Motor neuron (in vitro differentiated cells): ENCODE measurements at places on chromosomes 13 and 19.

DNA sequence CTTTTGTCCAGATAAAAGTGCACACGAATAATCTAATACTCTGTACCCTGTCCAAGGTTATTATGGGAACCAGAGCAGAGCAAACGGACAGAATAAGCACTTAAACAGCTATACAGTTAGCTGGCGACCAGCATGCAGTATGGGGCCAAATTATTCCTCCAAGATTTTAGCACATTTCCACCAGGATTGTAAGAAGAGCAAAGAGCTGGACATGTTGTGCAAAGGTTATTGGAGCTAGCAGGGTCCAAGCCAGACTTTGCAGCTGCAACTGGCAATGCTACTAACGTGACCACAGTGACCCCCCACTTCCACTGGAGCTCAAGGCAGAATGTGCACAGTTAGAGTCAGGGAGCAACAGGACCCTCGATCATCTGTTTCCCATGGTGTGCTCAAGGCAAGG is 89.9 kb downstream of the COL4A1 start:
- ATAC-seq, result no peak

DNA sequence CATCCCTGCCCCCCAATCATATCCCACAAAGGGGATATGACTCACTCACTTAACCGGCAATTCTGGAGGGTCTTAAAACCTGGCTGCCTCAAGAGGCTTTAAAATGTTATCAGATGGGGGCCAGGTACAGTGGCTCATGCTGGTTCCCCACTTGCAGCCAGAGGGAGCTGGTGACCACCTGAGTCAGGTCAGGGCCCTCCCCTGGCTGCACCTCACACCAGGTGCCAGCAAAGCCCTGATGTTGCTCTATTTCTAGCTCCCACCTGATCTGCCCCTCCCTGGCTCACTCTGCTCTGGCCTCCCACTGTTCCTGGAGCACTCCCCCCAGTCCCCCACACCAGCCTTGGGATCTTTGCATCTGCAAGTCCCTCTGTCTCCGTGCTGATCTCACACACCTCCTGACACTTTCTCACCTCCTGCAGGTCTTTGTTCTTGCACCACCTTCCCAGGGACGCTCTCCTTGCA is 14.2 kb downstream of the HPN start:
- ATAC-seq, result peak; percentile 33

- no peak for ATAC-seq
Observed at GRCh38 chr19:48614436-48615230, at the start of gene FAM83E. TSS of gene FAM83E (minus strand) at chr19:48615076. CDS start at chr19:48613372, 1,704 bp downstream.

DNA sequence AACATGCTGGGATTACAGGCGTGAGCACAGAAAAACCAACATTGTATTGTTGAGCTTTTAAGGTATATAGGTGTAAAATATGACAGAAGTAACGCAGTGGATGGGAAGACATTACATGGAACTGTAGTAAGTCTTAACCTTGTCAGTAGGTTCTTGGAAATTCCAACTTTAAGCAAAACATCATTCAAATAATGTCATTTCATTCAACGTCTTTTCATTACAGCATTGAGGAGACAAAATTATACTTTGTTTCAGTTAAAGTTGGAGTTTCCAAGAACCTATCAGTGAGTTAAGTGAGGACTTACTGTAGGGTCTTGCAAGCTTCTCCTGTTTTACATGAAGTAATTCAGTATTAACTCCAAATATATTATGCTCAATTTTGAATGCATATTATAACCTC is 27.0 kb upstream of the GPR183 start:
- ATAC-seq, result no peak

DNA sequence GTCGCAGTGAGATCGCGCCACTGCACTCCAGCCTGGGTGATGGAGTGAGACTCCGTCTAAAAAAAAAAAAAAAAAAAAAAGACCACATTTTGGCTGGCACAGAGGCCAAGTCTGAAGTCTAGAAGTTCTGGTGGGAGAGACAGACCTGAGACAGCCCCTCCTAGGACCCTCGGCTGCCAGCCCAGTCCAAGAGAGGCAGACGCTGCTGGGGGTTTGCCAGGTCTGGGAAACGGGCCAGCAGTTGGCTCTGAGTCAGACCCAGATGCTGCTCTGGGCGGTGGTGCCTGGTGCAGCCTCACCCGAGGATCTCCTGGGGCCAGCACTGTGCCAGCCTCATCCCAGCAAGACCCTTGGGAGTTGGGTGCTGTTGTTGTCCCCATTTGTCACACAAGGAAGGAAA is 5.8 kb downstream of the FCHO1 start:
- no peak for ATAC-seq

DNA sequence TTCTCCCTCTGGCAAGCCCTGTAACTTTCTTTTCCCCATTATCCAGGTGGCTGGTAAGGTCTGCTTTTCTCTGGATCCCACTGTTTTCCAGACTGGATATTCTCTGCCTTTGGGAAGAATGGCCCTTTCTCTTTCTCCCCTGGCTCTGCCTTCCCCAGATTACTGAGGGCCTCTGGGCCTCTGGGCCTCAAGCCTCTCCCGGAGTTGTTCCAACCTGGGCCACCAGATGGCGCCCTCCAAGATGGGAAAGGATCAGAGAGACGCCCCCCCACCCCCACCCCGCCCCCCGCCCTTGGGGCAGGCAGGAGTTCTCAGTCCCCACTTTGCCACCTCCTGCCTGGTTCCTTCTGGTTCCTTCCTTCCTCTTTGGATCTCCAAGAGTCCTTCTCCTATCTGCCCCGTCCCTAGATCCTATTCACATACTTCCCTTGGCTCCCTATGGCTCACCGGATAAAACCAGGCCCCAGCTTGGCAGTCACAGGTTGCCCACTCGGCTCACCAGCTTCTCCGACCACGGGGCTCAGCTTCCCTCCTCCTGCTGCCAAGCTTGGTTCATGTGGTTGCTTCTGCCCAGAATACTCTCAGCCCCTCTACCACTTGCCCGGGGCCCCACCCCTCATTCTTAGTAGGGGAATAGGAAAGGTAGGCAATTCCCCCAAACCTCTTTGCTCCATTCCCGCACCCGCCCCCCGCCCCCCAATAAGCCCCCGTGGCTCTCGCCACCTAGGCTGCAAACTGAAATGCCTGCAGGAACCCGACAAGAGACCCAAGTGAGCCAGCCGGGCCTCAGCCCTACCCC is 13.1 kb downstream of the EPS8L1 start:
- ATAC-seq, result no peak

DNA sequence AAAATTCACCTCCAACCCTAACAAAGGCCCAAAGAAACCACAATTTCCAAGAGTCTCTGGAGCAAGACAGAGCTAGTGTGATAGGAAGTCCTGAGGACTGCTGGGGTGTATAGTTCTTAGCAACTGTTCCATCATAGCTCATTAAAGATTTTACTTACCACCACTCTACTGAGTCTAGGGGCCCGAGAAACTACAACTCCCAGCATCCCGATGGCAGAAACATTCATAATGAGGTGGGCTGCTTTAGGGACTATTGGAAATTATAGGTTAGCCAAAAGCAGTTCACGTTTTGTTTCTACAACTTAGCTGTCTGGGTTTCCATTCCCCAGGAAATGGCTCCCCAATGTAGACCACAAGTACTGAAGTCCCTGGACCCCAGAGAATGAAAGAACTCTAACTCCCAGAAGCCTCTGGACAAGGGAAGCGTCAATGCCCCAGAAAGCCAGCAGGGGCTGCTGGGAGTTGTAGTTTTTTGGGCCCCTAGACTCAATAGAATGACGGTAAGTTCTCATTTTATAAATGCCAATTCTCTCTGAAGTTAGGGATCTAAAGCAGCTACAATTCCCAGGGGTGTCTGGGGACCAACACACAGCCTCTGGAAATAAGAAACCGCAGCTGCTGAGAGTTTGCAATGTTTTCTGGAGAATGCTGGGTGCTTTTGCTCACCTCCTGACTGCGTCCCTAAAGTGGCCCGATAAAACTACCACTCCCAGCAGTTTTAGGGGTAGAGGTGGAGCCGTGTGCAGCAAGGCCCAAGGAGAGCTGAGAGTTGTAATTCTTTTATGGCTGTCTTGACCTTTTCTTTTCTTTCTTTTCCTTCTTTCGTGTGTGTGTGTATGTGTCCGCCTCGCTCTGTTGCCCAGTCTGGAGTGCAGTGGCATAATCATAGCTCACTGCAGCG is 11.1 kb downstream of the FTL start:
- no peak for ATAC-seq

DNA sequence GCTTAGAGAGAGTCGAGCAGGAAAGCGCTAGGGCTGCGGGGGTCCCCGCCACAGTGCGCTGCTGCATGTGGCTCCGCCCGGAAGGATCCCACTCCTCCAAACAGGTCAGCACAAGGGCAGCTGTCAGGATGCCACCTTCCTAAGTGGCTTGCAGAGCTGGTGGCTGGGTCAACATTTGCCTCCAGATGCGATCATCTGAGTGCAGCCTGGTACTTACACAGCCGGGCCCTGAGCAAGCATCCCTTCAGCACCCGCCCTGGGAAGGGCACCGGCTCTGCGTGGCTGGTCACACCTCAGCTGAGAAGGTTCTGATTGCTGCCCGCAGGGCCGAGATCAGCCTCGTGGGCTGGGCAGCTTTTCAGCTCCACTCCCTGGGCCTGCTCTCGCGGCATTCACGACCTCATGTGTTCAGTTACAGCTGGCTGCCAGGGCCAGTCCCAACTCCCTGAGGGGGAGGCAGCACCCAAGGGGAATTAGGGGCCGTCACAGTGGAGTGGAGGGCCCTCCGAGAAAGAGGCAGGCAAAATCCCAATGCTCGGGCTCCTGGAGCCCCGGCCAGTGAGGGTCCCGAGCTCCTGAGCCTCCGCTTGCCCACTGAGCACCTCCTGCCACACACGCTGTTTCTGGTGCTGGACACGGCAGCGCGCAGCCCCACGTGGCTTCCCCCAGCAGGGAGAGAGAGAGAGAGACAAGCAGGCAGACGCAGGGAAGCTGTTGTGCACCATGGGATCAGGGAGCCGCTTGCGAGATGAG is 26.8 kb downstream of the AP1M1 start:
- no peak for ATAC-seq

DNA sequence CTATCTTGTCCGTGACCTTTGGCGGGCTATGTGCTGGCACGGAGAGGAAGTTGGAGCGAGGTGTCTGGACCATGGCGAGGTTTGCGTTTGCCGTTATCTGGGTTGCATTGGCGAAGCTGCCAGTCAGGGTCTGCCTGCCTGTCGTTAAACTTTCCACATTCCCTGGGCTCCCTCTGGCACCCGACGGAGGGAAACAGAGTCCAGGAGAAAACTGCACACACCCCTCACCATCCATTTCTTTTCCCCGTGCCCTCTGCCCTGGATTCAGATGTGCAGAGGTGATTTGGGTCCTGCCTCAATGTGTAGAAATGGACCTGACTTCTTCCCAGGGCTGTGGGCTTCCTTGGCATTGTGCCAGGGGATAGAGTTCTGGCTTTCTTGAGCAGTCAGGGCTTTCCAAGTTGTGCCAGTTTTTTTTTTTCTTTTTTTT is 142.4 kb downstream of the URI1 start:
- no peak for ATAC-seq

GRCh38 chr13:83546476-83546875 is 335.8 kb downstream of the SLITRK1 start:
- no peak for ATAC-seq

GRCh38 chr13:59865398-59865797 is 298.3 kb downstream of the DIAPH3 start:
- no peak for ATAC-seq

GRCh38 chr19:52748336-52748950 is 13.6 kb upstream of the ZNF611 start:
- peak; percentile 68 for ATAC-seq

- no peak for ATAC-seq
Observed at GRCh38 chr13:109381546-109382180, 404.7 kb downstream of the IRS2 start.

DNA sequence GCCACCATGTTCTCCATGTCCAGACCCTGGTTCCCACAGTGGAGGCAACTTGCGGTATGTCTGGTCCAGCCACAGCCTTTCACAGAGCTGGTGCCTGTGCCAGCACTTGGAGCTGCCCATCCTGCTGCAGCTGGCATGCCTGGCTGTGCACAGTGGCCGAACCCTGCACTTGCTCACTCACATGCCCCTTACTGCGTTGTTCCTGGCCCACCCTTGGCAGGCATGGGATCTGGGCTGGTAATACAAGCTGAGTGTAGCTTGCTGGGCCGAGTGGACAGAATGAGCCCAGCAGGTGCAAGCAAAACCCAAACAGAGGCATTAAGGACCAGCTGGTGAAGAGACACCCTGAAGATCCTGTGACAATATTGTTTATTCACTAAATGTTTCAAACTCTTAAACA is 583.9 kb upstream of the SLITRK6 start:
- no peak for ATAC-seq

DNA sequence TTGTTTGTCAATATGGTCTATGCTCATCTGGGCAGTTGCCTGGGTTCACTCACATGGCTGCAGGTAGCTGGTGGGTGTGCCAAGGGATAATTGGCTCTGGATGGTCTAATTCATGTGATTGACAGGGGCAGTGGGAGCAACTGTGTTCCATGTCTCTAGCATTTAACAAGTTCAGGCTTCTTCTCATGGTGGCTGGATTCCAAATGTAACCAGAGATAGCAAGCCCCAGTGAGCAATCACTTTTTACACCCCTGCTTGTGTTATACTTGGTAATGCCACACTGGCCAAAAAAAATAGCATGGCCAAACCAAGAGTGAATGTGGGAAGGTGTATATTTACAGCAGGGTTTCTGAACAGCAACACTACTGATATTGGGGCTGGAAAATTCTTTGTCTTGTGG is 89.6 kb upstream of the TNFSF11 start:
- no peak for ATAC-seq

GRCh38 chr19:7885818-7886217 is 2.5 kb upstream of the LRRC8E start:
- no peak for ATAC-seq

GRCh38 chr19:30077851-30078355 is 135.9 kb downstream of the URI1 start:
- ATAC-seq, result no peak

DNA sequence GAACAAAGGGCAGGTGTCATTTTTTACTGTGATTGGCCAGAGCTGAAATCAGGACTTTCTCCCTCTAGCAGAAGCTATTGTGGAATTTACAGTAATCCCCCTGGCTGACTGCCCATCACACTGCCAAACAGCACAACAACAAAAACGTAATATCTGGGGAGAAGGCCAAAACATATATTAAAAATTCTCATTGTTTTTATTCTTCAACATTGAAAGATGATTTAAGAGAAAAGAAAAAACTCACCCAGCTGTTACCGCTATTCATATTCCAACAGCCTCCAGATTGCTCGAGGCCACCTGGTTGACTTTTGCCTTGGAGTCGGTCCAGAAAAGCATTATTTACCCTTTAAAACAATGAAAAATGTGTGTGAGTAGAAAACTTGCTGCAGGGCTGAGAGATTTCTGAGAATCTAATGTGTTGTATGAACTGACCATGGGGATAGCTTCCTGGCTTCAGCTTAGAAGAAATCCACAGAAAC is 97.2 kb downstream of the EPSTI1 start:
- peak; percentile 7 for ATAC-seq

DNA sequence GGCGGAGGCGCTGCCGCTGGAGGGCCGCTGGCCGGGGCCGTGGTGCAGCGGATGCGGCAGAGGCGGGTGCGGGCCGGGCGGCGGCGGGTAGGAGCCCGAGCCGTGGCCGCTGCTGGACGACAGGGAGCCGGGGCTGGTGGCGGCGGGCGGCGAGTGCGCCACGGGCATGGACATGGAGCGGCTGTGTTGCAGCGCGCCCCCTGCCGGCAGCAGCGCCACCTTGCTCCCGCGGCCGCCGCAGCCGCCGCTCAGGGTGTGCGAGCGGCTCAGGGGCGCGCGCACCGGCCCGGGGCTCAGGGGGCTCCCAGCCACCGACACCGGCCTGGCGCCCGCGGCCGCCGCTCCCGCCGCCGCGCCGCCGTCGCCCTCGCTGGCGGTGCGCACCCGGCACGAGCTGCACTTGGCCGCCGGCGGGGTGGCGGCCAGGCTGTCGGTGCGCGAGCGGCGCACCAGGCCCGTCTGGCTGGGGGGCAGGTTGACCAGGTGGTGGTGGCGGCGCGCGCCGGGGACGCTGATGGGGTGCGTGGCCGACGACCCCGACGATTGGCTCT is 1.7 kb downstream of the IRS2 start:
- ATAC-seq, result peak; percentile 40
